ENCODE measurements at places on chromosomes 1 and 21.

DNA sequence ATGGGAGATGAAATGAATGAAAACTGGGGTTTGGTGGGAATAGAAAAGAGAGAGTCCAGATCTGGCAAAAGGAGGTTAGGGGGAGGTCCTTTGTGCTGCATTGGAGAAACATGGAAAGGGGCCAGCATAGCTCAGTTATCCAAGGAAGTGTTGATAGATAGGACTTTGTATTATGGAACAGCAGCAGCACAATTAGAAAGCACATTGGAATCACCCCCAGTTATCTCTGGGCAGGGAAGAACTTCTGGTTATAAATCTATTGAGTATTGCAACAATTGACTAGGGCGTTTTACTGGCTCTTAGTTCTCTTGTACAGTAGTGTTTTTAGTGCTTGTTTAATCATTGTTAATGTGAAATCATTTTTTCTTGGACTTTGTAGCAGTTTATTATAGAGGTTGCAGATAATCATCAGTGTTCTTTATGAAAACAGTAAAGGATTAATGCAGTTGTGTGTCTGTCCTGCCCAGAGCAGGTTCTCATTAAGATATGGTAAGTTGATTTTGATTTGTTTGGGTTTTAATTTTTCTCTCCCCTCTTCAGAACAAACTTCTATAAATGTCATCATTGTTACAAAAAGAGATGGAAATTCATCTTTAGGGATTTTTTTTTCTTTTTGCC is 76.6 kb downstream of the NR5A2 start:
- no peak for DNase-seq

GRCh38 chr1:155529109-155529508 is 33.5 kb downstream of the ASH1L start:
- DNase-seq: no peak

DNA sequence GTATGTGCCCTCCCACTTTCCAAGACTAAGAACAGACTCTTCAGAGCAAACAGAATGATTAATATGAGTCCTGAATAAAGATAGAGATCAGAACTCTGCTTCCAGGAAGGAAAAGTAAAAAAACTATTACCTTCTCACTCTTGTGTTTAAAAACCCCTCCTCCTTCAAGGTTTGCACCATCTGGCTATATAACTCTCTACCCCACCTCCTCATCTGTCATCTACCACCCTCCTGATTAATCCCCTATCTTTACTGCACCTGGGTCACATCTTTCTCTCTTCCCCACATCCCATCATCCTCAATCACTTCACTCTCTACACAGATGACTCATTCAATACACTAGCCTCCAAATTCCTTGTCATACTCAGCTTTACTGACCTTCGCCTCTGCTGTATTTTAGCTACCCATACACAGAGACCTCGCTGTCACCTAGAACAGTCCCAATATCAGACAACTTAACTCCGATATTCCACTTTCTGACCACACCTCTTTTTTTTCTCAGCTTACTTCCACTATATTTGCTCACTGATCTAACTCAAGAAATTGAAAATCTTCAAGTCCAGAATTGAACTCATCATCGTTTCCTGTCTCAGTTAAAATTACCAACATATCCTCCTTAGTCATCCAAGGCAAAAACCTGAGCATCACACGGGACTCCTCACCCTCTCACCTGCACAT is 3.7 kb downstream of the SCMH1 start:
- DNase-seq: no peak

DNA sequence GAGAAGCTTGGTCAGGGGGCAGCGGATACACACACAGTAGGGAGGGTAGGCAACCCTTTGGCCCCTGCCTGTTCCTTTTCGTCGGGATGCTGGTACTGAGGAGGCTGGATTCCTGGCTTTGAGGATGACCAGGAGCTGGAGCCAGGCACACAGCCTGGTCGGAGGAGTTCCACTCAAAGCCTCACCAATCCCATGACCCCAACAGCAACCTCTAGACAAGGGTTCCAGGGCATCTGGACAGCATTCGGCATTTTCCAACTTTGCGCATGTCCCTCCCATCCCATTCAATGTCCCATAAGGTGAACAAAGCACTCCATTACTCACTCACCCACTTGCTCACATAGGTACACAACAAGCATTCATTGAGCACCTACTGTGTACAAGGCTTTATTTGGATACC is 42.6 kb upstream of the HMGB4 start:
- DNase-seq: no peak

GRCh38 chr1:72202761-72203160 is 79.6 kb downstream of the NEGR1 start:
- DNase-seq: no peak

DNA sequence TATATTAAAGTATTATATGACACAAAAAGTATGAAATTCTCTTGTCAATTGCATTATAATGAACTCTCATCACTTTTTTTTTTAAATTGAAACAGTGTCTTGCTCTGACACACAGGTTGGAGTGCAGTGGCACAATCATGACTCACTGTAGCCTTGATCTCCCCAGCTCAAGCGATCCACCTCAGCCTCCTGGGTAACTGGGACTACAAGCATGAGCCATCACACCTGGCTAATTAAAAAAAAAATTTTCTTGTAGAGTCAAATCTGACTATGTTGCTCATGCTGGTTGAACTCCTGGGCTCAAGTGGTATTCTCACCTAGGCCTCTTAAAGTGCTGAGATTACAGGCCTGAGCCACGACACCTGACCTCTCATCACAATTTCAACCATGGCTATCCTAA is 259.3 kb downstream of the S1PR1 start:
- no peak for DNase-seq

DNA sequence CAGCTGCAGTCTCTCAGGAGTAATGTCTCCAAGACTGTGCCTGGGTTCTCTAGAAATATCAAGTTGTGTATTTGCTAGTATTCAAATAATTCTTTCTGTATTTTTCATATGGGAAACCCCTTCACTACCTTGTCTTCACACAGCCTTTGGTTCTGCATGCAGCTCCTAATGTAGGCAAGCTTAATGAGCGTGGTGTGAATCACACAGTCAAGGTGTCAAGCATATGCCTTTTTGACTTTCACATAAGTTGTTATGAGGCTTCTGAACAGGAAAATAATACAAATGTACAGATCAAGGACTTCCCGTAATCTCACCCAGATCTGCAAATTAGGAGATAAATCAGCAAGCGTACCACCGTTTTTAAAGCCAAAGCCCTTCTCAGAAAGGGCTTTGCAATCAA is at the start of gene FCRL3:
FCRL3 (minus strand) TSS at position 38 of the 400 bp plus-strand sequence. CDS start 280 bp downstream, outside the sequence.
- no peak for DNase-seq

DNA sequence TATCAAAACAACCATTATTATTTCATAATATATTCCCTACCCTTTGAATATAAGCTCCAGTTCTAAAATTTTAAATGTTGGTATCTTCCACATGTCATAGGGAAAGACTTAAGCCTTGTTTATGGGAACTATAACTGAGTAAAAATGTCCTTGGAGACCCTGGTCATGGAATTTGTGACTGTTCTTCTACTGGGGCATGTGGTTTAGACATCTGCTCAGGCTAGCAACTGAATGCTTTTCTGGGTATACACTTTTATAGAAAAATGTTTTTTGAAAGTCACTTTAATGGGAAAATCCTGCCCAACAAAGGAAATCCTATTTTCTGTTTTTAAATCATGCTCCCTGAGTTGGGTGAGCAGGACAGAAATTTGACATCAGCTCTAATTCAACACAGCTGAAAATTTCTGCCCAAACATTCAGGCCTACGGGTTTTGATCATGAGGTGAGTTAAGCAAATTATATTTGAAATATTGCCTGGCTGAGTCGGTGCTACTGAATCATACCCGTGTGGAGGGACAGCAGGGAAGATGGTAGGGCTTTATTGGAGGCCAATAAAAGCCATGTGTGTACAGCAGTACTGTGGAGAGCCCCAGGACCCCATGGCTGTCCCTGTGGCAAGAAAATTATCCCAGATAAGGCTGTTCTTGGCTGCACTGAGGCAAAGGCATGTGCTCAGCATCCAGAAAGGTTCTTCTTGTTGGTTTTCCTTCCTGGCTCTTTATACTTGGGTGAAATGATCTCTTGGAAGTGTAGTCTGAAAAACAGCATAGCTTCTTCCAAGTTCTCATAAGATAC is 391.8 kb downstream of the DISC1 start:
- DNase-seq: no peak

DNA sequence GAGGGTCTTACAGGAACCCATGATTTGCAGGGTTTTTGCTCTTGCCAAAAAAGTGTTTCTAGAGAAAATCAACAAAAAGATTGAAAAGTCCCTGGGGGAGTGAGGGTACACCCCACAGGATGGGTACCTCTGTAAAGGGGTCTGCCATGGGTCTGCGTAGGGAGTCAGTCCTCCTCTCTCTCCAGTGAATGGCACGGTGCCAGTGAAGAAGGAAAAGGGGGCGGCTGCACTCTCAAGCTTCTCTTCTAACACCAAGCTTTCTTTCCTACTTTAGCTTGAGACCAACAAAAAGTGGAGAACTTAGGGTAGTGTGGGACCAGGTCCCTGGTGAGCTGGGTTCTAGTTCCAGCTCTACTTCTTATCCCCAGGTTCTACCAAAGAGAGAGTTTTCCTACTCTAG is 87.4 kb downstream of the GLUL start:
- no peak for DNase-seq

DNA sequence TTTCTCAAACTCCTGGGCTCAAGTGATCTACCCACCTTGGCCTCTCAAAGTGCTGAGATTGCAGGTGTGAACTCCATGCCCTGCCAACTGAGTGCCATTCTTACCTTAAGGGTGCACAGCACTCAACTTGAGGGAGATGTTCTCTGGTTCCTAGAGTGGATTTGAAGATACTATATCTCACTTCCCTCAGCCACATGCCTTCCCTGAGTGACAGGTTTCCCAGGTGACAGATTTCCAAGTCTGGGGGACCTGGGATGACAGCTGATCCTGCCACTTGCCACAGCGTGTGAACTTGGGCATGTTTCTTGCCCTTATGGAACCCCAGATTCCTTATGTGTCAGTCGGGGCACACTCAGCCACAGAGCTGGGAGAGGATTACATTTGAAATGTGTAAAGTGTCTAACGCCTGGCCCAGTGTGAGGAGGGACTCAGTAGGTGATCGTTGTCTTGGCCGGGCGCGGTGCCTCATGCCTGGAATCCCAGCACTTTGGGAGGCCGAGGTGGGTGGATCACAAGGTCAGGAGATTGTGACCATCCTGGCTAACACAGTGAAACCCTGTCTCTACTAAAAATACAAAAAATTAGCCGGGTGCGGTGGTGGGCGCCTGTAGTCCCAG is 29.6 kb upstream of the BTG2 start:
- no peak for DNase-seq

DNA sequence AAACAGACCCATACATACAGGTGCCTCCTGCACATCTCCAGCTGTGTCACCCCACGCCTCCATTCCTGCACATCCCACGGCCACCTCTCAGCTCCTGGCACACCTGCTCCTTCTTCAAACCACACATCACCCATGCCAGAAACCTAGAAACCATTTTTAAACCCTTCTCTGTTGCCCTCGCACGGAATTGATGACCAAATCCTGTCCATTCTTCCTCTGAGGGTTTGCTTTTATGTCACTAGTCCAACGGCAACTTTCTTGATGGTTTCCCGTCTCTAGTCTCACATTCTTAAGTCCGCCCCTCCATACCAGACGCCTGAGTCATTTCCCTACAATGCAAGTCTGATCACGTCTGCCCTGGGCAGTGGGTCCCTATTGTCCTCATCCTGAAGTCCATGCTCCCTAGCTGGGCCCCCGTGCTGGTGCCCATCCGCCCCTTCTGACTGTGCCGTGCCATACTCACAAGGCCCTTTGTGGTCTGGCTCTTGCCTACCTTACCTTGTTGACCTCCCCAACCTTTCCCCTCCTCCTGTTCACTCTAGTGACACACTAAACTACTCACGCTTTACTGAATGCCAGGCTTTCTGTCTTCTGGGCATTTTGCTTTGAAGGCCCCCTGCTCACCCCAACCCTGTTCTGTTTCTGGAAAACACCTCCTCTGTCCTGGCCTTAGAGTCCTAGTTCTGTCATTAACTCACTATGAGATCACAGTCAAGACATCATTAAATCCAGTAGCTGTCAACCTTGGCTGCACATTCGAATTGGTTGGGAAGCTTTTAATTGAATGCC is 17.6 kb downstream of the SLC2A1 start:
- DNase-seq: no peak

- DNase-seq: peak; percentile 87
Observed at GRCh38 chr1:65067491-65068201, 80.4 kb upstream of the AK4 start.

DNA sequence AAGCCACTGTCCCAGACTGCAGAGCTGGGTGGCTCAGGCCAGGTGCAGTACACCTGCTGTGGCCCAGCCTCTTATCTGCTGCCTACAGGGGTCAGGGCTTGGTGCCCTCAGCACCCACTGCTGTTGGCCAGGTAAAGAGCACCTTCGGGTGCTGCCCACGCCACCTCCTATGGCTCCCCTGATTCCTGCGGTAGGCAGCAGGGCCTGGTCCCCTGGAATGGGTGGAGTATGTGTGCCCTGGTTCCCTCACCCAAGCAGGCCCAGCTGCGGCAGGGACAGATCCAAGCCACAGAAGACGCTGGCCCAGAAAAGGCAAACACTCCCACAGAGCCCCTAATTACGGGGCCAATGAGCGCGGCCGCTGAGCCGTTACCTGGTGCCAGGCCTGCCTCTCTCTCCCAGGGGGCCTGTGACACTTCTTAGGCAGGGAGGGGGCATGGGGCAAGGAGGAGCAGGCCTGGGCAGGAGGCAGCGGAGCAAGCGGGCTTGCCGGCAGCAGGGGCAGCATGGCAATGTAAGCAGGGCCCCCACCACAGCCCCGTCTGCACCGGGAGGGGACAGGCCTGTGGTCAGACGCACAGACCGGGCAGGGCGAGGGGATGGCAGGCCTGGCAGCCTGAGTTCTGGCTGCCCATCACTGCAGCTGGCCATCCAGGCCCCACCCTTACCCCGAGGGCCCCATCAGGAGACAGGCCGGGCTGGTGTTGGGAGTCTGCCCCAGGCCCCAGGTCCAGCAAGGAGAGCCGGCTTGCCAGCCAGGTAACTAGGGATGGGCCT is 19.0 kb downstream of the ESPN start:
- no peak for DNase-seq

- DNase-seq: no peak
Observed at GRCh38 chr1:80385650-80386049, 1379.1 kb upstream of the ADGRL4 start.

GRCh38 chr1:67434491-67434890 is 4.3 kb upstream of the SERBP1 start:
- DNase-seq: no peak

DNA sequence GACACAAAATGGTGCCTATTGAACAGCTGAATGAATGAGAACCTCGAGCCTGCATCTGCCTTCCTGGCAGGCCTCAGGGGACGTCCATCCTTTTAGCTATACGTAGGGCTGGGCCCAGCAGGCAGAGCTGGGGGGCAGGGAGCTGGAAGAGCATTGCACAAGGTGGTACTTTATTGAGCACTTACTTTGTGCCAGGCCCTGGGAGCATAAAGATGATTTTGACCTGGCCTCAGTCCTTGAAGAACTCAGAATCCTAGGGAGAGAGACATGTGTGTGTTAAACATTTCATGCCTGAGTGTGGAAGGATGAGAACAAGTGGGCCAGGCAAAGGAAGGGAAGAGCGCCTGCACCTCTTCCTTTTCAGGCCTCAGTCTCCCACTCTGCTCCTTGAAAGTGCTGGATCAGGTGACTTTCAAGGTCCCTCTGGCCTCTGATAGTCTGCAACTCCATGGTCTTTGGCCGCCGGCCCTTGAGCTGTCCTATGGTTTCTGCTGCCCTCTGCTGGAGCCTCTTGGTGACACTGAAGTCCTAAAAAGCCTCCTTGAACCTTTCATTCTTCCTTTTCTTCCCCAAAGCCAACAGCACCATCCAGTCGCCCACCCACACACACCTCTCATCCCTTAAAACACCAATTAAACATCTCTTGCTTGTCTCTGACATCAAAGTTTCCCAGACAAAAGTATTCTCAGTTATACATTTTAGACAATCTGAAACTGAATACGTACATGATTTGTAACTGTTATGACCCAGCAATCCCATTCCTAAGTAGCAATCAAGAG is 3.5 kb upstream of the PEAR1 start:
- DNase-seq: peak; percentile 84

All from Ammon's horn (tissue), 1 donor.